ENCODE measurements at places on chromosomes 1 and 21.

DNA sequence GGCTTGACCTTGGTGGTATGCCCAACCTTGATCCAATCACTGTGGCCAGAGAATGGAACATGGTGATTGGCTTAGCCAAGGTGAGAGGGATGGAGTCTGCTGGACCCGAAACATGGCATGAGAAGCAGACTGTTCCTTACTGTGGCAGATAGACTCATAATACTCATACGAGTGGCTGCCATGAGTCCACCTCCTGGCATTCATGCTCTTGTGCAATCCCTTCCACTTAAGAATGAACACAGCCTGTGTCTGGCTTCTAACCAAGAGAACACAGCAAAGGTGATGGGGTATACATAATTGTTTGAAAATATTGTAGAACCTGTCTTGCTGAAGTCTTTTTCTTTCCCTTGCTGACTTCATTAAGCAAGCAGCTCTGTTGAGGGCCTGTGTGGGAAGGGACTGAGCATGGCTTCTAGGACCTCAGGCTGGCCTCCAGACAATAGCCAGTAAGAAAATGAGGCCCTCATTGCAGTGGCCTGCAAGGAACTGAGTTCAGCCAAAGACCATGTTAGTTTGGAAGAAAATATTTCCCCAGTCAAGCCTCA is 85.9 kb downstream of the ZNF281 start:
- DNase-seq, result no peak

DNA sequence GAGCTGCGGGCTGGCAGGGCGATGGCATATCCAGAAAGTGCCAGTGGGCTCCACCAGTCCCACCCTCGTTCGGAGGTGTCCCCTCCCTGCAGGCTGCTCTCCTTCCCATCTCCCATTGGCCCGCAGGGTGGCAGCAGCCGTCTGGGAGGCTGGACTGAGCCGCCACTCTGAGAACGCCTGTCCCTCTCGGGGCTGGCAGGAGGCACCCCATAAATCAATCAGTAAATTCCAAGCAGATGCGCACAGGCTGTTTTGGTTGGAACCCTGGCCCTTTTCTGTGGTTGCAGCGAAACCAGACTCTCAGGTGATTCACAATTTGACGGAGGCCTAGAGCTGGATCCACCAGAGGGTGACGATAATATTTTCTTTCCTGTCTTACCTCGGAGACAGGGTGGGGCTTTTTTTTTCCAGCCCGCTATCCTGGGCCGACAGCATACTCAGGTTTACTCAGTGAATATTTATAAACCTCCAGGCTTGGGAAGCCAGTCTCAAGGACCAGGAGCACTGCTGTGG is 99.7 kb downstream of the GLIS1 start:
- DNase-seq, result no peak

DNA sequence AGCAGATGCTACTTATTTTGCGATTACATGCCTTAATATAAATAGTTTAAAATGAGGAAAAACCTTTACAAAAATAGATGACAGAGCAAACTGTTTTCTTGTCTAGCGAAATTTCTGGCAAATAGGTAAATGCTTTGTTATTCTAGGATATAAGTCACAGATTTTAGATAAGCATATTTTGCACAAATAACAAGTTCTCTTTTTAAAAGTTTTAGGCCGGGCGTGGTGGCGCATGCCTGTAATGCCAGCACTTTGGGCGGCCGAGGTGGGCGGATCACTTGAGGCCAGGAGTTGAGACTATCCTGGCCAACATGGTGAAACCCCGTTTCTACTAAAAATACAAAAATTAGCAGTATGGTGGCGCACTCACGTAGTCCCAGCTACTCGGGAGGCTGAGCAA is 20.3 kb upstream of the ERRFI1 start:
- DNase-seq, result no peak

DNA sequence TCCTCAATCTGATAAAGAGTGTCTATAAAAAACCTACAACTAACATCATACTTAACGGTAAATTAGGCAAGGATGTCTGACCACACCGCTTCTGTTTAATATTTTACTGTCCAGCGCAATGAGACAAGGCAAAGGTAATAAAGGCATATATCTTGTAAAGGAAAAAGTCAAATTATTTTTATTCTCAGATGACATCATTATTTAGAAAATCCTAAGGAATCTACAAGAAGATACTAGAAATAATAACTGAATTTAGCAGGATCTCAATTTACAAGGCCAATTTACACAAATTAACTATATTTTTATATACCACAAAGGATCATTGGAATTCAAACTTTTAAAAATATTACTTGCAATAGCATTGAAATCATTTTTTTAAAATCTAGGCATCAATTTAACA is 29.4 kb downstream of the GJA4 start:
- no peak for DNase-seq

DNA sequence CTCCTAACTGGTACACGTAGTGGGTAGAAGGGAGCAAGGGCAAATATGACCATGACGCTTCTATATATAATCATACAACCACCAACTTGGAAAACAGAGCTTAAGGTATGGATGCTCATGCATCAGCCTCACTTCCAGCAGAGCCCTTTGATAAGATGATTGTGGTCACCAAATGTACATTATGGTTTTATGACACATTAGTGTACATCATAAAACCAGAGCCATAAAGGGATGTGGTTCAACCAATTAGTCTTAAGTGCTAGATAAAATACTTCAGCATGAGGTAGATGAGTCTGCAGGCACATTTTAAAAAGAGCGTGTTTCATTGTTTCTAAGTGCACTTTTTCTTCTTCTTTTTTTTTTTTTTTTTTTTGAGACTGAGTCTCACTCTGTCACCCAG is 43.7 kb downstream of the NIBAN1 start:
- no peak for DNase-seq

GRCh38 chr1:167273027-167273800 is 52.5 kb downstream of the POU2F1 start:
- no peak for DNase-seq

GRCh38 chr1:189211742-189212141 is 1265.9 kb downstream of the BRINP3 start:
- DNase-seq, result no peak

- DNase-seq, result no peak
Observed at GRCh38 chr1:8093221-8093980, 67.3 kb upstream of the ERRFI1 start.

Data from 8988T (cell line).